Glomerular endothelial cell (primary cell): ENCODE measurements at places on chromosomes 12 and 14.

- DNase-seq, result no peak
These were observed 271.4 kb downstream of the DUSP6 start for GRCh38 chr12:89080793-89081465.

DNA sequence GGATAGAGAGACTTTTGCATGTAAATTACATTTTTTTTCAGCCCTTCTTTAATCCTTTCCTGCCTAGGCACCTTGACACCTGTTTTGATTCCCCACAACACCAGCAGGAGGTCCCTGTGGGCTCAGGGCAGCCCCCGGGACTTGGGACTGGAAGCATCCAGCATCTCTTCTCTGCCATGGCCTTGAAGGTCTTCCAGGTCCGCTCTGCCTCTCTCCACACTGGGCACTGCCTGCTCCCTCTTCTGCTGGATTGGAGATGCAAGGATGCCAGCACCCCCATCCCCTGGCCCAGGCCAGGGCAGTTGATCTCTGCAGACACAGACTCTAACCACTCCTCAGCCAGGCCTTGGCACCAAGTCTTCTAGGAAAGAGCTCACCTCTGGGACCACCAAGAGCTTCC, 134.5 kb upstream of the C14orf180 start:
- DNase-seq, result no peak

GRCh38 chr14:53564870-53565269, 391.8 kb downstream of the BMP4 start:
- DNase-seq, result no peak

GRCh38 chr14:101101456-101102056, 198.0 kb upstream of the RTL1 start:
- DNase-seq, result no peak

- DNase-seq, result peak; percentile 1
These were observed 515.7 kb upstream of the ATXN7L3B start for GRCh38 chr12:74021937-74022336.

GRCh38 chr12:67540920-67541624, 107.5 kb upstream of the DYRK2 start:
- no peak for DNase-seq
